IPS DF 6.9 (cell line): ENCODE measurements at places on chromosomes 5 and 9.

DNA sequence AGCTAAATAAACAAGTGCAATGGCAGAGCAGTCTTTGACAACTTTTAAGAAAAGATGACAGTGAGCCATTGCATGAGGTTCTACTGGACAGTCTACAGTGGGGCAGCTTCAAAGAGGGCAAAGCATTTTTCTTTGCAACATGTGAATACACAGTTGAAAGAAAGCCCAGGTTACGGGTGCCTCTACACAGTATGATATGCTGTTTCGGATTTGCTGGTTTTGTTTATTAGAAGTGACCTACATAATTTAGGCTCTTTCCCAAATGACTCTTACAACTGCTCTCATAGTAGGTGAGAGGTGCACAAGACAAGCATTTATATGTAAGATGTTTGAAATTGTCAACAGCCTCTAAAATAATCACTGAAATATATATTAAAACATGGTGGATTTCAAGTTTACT lies 62.4 kb downstream of the MEF2C start:
- DNase-seq, result no peak

DNA sequence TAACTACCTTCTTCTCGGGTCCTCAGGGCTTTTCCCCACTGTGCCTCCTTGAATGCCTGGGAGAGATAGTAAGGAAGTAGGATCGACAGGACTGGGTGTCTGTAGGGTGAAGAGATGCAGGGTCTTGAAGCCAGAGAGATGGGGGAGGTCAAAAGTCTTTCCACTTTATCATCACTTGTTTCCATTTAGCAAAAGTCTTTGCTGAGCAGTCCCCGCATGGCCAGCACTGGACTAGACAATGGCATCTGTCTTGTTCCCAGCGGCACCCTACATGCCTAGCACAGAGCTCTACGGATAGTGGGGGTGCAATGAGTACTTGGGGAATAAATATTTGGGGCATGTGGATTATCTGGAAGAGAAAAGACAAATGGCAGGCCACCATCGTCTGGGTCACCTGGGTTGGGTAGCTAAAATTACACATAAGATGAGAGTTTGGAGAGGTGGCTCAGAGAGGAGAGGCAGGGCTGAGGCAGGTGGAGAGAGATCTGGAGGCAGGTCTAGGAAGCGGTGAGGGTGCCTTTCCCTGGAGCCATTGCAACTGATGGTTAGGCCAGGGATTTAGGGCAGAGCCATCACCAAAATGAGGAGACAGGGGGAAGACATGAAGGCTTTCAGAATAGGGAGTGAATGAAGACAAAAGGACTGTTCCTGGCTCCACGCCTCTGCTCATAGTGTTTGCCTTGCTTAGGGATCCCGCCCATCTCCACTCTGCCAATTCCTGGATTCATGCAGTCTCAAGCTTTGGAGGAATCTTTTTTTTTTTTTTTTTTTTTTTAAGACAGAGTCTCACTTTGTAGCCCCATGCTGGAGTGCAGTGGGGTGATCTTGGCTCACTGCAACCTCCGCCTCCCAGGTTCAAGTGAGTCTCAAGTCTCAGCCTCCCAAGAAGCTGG lies 250.8 kb upstream of the KLF4 start:
- DNase-seq, result no peak

DNA sequence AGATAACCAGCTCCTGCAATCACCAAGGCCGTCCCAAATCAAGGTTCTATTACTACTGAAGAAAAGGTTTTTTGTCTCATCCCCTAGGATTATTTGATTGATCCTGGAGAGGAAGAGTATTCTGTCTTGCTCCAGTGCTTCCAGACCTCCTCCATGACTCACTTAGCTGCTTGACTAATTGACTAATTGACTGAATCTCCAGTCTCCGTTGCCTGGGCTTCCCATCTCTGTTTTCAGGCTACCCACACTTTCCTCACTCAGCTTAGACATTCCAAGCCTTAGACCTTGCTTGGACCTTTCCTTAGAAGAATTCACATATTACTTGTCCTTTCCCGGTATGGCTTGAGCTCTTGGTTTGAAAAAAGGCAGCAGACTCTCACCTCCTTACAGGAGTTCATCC lies 60.6 kb downstream of the FRMD3 start:
- DNase-seq, result no peak

DNA sequence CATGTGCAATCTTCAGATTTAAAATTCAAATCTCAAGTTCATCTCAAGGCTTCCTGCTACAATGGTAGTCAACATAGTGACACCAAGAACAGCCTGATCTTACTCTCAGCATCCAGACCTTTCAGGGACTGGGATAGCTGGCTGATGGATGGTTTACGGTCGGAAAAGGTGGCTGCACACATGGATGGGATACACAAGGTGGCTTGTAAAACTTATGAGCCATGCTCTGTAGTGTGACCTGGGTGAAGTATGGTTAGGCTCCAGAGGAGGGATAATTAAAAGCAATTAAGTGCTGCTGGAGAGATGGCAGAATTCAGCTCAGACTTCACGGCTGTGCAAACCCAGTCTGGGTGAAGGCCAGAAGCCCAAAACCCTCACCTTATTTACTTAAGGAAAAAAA lies 379.5 kb downstream of the NFIB start:
- DNase-seq, result no peak

- DNase-seq, result no peak
Observed at GRCh38 chr9:81070689-81071088, 618.7 kb downstream of the TLE1 start.

DNA sequence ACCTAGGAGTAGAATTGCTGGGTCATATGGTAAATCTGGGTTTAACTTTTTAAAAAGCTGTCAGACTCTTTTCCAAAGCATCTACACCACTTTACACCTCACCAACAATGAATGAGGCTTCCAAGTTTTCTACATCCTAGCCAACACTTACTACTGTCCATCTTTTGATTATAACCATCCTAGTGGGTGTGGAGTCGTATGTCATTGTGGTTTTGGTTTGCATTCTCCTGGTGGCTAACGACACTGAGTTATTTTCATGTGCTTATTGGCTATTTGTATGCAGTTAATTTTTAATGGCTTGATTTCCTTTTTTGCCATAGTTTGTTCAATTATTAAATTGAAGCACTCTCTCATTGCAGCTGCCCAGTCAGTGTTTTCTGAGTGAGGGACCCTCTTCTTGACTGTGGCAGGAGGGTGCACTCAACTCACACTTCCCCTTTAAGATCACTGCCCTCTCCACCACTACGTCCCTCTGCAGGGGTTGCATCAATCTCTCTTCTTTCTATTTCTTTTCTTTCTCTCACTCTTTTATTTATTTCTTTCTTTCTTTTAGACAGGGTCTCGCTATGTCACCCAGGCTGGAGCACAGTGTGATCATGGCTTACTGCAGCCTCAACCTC lies 182.3 kb downstream of the C9orf152 start:
- no peak for DNase-seq

GRCh38 chr9:112170235-112170634 lies 4.9 kb downstream of the SUSD1 start:
- no peak for DNase-seq

DNA sequence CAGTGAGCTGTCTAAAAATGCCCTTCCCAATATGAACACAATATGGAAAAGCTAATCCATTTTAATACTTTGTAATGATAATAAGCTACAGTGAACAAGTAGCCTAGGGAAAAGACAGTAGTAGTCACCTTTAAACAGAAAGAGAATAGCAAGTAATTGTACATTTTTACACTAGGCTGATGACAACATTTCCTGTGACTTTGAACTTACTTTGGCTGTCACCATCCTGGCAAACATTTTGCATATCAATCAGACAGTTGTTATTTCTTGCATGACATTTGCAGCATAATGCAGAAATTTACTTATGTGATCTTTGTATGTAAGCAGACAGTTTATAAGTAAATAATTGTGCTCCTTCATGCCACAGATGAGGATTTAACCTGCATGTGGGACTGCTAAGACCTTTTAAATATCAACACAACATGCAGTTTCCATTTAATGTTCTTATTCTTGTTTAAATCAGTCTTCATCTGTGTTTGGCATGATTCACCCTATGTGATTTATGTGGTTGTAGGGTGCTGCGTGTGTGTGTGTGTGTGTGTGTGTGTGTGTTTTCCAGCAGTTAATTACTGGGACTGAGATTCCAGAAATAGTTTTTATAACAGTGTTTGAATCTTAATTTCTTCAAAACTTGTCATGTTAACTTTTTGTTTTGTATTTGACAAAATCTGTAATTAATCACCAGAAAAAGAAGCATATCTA lies 997.1 kb upstream of the ARRDC3 start:
- DNase-seq, result no peak

- DNase-seq, result no peak
Observed at GRCh38 chr5:150122158-150122510, 33.5 kb downstream of the PDGFRB start.

DNA sequence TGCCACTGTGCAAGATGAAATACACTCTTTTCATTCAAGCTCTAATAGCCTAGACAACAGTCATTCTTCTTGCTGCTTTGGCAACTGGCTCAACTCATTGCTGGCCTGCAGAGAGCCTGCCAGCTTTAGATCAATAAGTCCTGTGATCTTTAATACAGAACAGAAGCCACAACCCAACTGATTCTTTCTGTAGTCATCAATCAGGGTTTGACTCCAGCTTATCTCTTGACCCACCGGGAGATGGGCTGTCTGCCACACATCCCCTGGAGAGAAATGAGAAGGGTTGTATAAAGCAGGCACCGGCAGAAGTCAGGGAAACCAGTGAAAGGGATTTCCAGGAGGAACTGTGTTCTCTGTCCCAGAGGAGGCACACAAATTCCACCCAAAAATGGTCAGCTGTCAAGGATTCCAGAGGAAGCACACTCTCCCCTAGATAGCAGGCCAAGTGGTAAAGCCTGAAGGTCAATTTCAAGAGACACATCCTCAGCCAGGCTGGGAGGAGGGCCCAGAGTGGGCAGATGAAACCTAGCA lies 24.5 kb downstream of the LHFPL2 start:
- no peak for DNase-seq
